ENCODE measurements at places on chromosomes 2 and 18.

DNA sequence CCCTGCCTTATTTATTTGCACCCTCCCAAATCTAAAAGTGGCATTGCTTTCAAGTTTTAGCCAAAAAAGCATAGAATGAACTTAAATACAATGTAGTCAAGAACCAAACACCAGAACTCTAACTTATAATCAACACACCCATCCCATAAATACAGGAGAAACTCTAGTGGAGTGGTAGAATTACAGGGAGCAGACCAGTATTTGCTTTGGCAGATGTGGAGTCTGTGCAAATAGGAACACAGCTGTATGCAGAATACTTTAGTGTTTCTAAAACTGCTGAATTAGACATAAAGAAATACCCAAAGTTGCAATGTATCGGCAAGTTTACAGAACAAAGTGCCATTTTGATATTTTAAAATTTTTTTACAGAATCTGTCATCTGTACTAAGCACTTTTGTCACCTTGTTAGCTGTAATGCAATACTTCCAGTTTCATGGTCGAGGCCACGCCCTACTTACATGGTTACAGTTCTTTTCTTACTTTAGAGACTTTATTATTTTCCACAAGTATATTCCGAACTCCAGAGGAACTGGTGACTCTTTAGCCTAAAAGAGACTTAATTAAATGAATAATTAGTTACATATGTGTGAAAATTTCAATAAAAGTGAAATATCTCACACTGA, 23.7 kb upstream of the COL5A2 start:
- no peak for DNase-seq

- no peak for DNase-seq
These were observed 87.4 kb upstream of the SLC14A2 start for GRCh38 chr18:45527891-45528290.

- DNase-seq = no peak
These were observed 12.3 kb upstream of the KCNJ3 start for GRCh38 chr2:154686162-154686561.

DNA sequence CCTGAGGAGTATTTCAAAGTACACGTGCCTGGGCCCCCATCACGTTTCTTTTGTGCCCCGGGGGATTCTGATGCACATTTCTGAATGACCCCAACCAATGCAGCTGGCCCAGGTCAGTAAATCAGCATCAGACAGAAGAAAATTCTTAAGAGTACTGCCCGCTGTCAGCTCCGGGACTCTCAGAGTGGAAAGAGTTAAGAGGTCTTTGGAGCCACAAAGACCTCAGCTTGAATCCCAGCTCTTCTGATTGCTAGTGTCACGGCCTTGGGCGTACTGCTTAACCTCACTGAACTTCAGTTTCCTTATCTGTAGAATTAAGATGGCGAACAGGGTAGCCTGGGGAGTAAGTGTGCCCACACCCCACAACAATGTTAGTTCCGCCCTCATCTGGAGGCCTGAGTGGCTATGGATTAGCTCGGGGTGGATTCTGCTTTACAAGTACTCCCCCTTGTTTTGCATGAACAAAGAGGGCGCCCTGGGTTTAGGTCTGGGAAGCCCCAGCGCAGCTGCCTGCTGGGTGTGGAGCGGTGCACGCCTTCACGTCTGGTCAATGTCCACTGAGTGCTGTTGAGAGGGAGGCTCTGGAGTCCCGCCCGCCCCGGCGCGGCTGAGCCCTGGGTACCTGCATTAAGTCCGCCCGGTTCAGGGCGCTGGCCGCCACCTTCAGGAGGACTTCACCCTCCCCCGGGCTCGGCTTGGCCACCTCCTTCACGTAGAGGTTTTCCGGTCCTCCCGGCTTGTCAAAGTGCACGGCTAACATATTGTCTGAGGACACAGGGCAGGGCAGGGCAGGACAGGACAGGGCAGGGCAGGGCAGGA, 858 bp downstream of the TP53I3 start:
- peak; percentile 82 for DNase-seq

GRCh38 chr2:86825693-86826381, 35.1 kb upstream of the CD8A start:
- no peak for DNase-seq

GRCh38 chr2:198695879-198696278, 761.9 kb downstream of the SATB2 start:
- DNase-seq = no peak

GRCh38 chr2:96164459-96165184, 19.4 kb upstream of the DUSP2 start:
- DNase-seq = peak; percentile 47

DNA sequence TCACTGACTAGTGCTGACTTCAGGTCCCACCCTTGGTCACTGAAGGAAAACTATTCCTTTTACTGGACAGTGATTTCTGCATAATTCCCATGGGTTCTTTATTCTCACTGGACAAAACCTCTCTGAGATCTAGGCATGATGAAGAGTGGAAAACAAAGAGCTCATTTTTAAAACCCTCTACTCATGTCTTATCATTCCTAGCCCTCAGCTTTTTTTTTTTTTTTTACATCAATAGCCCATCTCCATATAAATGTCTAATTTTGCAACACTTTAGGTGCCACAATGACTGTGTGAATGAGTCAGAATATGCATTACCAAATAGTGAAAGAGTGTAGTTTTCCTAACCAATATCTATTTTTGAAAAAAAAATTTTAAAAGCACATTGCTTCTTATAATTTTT, 74.8 kb downstream of the TCF4 start:
- no peak for DNase-seq

DNA sequence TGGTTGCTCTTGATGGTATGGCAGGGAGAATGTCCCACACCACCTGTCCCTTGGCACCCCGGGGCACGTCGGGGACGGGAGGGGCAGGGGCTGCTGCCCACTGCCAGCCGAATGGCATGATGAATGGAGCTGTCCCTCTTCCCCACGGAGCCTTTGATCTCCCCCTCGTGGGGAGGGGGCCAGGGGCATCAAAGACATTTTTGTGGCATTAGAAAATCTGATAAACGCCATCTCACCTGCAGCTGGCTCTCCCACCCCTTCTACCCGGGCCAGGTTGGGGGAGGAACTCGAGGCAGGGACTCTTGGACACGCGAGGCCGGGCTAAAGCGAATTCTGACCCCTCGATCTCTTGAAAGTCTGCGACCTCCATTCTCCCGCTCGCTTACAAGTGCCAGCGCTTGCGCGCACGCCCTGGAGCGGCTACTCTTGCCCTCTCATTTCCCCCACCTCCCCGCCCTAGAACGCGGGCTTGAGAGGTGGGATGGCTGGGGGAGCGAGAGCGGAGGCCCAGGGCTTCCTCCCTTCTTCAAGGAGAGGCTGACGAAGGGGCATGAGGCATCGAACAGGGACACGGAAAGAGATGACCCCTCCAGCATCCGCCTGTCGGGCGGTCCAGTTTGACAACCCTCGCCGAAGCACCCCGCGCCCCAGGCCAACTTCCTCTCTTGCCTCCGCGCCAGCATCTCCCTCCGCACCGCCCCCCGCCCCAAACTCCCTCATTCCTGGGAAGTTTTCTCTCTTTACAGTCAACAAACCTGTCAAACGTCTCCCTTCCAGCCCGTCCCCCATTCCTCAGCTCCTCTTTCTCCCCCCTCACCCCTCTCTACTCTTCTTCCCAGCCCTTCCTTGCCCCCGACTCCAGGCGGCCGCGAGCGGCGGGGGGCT, 692 bp upstream of the WNT6 start:
- DNase-seq = no peak

- no peak for DNase-seq
These were observed 490.4 kb downstream of the NR4A2 start for GRCh38 chr2:155842103-155842502.

GRCh38 chr2:168685600-168686451, 116.6 kb upstream of the NOSTRIN start:
- no peak for DNase-seq

- no peak for DNase-seq
These were observed 13.8 kb upstream of the ALLC start for GRCh38 chr2:3644246-3644525.

DNA sequence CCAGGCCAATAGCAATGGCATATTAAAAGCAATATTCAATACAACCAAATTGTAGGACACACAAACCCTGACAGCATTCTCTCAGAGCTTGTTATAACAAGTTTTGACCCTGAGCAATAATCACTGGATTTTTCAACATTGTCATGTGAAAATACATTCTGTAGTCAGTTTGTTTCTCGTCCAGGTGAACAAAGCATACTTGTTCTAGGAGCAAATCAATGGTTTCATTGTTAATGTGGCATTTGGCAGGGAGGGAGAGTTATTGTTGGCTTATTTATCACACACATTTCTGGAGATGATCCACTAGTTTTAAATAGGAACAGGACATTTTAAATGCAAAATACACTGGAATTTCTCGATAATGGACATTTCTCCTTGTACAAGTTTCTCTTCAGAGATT, 69.9 kb upstream of the L3MBTL4 start:
- no peak for DNase-seq

DNA sequence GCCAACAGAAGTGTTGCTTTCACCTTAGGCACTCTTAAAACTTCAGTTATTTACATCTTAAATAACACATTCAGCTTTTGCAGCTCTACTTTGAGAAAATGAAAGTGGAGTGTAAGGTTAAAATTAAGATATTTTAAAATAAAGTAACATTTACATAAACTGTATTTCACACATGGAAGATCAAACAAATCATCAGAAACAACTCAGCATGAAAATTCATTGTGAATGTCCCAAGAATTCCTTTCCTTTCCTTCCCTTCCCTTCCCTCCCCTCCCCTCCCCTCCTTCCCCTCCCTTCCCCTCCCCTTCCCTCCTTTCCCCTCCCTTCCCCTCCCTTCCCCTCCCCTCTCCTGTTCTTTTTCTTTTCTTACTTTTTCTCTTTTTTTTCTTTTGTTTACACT, 238.0 kb upstream of the DOK6 start:
- DNase-seq = no peak

DNA sequence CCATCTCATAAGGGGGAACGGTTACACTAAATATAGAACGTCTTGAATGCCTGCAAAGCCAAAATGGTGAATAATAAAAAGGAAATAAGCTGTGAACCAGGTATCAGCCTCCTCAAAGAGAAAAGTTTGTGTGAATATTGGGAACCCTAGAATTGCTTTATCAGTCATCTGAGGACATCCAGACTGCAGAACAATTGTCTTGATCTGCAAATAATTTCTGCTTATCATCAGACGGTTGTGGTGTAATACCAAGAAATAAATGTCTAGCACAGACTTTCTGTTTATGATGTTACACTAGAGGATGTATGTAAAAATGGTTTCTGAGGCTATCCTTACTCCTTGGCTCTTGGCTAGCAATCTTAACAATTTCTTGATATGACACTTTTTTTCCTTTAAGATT, 53.5 kb upstream of the SLC25A52 start:
- DNase-seq = no peak

GRCh38 chr18:79962311-79962710, 2.1 kb upstream of the HSBP1L1 start:
- DNase-seq = no peak

GRCh38 chr2:28355521-28356094, 37.0 kb upstream of the FOSL2 start:
- no peak for DNase-seq

GRCh38 chr2:27552941-27553340, 29.9 kb upstream of the ZNF512 start:
- no peak for DNase-seq

DNA sequence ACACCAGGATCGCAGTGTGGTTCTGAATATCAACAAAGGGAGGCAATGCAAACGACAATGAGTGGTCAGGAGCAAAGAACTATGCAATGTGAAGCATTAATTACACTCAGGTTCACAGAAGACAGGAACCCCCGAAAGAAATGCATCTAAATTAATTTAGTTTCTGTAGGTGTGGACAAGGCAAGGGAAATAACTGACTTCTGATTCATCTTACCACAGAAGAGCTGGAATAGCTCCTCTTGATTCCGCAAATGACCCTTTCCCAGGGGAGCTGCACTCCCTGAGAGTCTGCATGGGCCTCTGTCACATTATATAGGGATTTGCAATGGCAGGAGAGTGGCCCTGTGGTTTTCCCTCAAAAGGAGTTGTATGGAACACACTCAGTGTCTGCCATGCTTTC, 263.9 kb upstream of the APCDD1 start:
- no peak for DNase-seq

DNA sequence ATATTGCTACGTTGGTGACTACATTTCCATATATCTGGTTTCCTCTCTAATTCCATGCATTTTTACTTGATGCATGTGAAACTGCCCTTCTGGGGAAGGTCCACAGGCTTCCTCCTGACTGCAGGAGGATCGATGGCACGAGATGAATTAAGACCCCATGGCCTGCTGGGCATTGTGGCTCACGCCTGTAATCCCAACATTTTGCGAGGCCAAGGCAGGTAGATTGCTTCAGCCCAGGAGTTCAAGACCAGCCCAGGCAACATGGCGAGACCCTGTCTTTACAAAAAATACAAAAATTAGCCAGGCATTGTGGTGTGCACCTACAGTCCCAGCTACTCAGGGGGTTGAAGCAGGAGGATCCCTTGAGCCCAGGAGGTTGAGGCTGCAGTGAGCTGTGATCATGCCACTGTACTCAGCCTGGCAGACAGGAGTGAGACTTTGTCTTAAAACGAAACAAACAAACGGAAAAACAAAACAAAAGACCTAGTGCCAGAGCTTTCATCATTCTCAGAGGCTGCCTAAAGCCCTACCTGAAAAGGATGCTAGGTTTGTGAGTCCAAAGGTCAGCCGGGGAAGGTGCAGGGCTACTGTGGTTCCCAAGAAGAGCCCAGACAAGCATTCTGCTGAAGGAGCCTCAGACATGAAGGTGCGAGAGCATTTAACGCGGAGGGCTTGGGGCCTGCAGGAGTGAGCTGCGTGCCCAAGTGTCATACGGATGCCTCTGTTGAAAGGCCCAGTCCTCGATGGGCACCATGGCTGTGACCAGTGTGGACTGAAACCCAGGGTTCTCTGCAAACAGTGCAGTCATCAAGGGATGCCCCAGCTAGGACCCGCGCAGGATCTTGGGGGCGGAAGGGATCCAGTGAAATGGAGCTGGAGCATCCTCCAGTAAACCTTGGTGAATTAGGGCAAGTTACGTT, 21.6 kb downstream of the GPR55 start:
- no peak for DNase-seq

GRCh38 chr2:1227274-1227900, 185.9 kb upstream of the TPO start:
- no peak for DNase-seq

- no peak for DNase-seq
These were observed 26.8 kb upstream of the RTTN start for GRCh38 chr18:70232261-70232660.
